ENCODE measurements at places on chromosomes 7 and 10. TPM values are rescaled to one million over a fixed set of nuclear protein-coding genes. Genes with fewer than 3 reads are reported as not detected.

DNA sequence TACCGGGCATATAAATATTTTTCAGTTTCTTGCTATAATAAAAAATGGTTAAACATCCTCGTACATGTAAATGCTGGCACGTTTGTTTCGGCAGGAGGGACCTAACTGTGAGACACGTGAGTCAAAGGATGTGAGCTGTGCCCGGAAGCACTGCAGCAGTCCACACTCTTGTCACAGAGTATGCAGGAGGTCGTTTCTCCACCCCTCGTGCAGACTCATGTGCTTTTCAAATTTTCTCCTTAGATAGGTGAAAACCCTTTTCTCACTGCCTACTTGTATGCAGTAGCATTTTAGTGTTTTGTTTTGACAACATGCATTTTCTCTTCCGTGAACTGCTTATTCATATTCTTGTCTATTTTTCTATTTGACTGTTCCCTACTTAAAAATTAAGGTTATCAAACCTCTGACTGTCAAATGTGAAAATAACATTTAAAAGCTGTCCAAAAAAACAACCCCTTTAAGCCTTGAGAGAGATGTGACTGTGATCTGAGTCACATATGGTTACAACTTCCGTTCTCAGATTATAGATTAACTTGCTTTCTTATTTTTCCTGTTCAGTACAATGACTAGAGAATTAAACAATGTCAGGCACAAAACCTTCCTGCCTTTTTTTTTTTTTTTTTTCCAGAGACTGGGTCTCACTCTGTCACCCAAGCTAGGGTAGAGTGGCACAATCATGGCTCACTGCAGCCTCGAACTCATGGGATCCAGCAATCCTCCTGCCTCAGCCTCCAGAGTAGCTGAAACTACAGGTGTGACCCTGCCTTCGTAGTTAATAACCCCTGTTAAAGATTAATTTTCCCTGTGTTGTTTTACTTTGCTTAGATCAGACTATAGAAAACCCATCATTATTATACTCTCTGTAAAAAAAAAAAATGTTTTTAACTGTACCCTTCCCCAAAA is 45.1 kb downstream of the DPY19L1 start:
- peak; percentile 55 for DNase-seq

GRCh38 chr10:33211106-33211878 is 123.2 kb downstream of the NRP1 start:
- peak; percentile 94 for DNase-seq

DNA sequence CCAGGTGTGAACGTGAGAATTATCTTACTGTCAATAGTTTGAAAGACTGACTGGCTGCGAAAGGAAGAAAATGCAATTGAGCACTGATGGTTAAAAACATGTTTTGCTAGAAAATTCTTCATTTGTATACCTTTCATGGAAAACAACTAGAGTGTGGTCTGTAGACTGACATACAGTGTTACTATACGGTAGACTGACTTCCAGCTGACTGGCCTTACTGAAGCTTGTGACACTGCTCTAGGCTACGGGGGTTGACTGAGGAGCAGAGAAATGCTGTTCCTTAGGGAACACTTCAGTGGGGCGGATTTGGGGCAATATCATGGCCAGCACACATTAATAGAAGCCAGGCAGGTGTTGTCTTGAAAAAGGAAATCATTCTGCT is 25.9 kb upstream of the DDC start:
- no peak for DNase-seq

GRCh38 chr7:76259124-76260093 is 43.1 kb upstream of the HSPB1 start:
- DNase-seq, result no peak

Gene INSYN2A
- under 0.01 TPM for total RNA-seq

- no peak for DNase-seq
These were observed 186.3 kb downstream of the ETV1 start for GRCh38 chr7:13803134-13803533.

DNA sequence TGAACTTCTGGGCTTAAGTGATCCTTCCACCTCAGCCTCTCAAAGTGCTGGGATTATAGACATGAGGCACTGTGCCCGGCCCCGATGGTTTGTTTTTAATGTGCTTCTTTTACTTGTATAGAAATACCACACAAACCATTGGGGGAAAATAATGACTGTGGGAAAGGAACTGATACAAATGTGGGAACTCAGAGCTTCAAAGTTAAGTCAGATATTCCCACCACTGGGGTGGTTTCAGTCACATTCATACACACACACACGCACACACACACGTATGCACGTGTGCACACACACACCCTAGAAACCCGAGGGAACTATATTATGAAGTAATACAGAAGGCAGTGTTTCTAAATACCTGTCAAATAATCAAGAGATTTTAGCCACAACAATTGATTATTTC is 17.0 kb downstream of the CPA4 start:
- DNase-seq, result no peak

- DNase-seq, result no peak
These were observed 117.2 kb downstream of the UBE2H start for GRCh38 chr7:129835569-129835968.

DNA sequence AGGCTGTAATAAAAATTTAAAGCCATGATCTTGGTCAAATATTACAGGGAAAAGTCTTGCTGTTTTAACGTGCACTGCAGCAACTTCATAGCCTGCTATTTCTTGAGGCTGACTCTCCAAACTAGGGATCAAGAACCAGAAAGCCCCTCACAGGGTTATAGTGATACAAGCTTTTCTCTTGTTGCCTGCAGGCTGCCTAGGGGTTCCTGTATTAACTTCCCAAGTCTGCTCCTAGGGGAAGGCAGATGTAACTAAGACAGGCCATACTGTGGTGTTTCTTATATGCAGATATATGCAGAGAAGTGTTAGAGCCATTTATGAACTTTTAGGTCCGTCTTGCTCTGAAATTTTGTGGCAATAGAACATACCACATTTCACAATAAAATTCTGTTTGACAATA is 175.7 kb downstream of the FOXP2 start:
- DNase-seq, result no peak

Gene TNS3
- total RNA-seq, result 147 TPM

Gene SPDYE11
- not detected for total RNA-seq

Gene GRID2IP
- not detected for total RNA-seq

Gene FOXI2
- not detected for total RNA-seq

DNA sequence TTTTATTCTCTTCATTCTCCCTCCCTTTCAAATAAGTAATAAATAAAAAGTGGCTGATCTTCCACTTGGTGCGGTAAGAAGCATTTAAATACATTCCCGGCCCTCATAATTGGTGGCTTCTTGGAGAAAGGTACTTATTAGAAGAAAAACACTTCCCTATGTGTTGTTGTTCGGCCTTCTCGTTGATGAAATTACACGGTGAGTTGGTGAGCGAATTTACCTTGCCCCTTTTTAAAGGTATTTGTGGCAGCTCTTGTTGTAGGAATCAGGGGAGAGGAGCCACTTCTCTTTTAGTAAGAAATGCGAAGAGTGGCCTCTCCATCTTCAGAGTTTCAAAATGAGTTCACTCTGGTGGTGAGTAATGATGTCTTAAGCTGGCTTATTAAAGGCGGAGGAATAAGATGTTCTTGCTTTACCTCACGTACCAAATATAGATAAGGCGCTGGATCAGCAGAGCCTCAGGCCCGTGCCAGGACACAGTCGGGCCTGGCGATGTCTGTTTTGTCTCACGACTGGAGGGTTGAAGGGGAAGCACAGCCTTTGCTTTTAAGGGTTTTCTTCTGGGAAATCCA is 135.9 kb downstream of the CUX1 start:
- no peak for DNase-seq

DNA sequence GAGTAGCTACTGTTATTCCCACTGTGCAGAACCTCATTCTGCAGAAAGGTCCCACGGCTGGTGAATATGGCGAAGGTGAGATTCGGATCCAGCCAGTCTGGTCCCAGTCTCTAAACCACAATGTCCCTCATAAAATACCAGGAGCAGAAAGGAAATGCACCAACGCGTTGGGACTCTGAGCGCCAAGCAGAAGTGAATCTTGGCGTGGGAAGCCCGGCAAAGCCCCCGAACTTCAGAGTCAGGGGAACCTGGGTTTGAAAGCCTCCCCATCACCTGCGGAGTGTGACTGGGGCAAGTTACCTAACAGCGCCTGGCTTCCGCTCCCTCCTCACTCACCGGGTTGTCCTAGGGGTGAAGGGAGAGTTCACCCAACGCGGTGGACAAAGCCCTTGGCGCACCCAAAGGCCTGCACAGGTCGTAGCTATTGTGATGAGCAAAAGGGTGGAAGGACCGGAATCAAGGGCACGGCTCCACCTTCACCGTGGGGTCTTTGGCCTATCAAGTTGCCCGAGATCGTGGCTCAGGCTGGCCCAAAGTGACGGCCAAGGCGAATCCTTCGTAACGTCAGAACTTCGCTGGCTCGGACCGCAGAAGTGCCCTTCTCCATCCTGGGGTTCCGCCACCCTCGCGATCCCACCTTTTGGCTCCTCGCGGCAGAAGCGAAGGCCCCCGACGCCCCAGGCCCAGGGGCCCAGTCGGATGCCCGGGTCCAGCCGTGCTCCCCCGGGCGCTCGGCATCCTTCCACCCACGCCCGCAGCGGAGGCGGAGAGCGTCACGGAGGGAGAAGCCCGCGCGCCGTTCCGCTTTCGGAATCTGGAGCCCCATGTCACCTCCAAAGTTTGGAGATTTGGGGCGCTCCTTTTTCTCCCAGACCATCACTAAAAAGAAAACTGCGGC is 811 bp downstream of the RGS10 start:
- DNase-seq, result no peak

- DNase-seq, result peak; percentile 9
These were observed 551.2 kb downstream of the GALNT17 start for GRCh38 chr7:71682841-71683781.

- DNase-seq, result peak; percentile 50
These were observed 76.1 kb upstream of the KCNMA1 start for GRCh38 chr10:77713521-77714280.

DNA sequence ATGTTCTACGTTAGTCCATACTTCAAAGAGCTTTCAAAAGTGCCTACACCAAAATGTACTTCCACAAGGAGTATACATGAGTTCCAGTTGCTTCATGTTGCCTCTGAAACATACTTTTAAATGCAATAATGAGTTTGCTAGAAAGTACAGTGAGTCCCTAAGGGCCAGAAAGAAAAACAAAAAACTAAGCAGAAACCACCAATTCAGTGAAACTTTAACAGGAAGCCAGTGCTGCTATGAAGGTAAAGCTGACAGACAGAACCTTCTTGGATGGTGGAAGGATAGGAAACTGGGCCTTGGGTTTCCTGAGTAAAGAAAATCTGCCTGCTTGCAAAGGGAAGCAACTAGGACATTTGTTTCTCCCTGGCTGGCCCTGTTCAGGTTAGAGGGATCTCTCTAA is 104.2 kb downstream of the CTTNBP2 start:
- no peak for DNase-seq

DNA sequence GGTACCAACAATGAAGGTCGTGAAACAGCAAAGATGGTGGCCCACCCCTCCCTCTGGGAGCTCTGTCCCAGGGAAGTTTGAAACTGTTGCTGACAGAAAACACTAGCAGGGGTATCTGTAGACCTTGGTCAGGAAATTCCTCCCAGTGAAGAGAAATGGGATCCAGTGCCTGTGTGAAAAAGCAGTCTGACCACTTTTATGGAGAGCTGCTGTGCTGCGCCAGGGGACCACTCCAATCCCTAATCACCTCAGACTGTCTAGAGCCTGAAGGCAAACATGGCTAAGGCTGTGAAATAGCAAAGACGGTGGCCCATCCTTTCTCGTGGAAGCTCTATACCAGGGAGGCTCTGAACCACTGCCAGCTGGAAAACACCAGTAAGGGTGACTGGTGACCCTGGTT is 38.3 kb upstream of the TMEM140 start:
- DNase-seq, result no peak

- peak; percentile 50 for DNase-seq
These were observed at the start of gene BMPER for GRCh38 chr7:33905389-33906032. TSS of gene BMPER (plus strand) at chr7:33905539. CDS start at chr7:33905614, 75 bp downstream.

DNA sequence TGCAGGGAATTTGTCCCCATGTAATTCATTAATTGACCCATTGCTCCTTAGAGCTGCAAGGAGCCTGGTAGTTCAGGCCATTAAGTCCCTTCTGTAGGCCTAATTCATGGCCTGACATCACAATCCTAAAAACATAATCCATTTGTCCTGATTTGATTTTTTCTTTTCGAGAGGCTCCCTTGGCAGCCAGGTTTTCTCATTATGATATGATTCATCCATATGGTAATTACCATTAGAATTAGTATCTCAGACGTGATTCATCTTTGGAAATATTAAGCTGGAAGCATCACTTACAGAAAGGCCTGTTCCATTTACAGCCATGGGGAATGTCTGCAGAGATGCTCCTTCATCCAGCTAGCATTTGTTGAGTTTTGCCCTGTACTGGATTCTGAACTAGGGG is 128.5 kb downstream of the PLCE1 start:
- DNase-seq, result no peak

DNA sequence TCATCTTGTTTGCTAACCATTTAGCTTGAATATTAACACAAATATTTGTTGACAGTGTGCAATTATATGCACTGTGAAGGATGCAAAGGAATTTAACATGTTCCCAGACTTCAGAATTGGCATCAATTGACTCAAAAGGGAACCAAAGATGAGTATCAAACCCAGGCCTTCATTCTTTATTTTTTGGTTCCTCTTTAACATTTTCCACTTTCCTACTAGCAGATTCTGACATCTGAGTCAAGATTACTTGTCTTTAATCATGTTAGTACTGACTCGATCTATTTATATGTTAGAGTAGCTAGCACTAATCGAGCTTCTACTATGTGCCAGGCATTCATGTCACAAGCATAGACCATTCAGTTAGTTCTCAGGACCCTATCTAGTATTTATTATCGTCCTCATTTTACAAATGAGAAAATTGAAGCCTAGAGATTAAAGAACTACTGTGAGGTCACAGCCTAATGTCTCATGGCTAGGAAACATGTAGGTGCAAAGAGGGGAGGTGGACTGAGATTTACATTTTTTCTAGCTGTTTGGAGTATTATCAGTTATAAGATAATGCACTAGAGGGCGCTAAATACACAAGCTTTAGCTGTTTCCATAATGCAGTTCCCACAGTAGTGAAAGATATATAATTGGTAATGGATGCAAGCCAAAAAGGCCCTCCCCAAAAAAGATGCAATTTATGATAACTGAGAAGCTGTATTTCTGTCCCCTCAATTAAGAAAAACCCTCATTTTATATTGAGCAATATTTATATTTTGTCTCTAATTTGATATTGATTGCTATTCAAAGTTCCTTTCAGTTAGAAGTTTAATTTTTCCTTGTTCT is 32.9 kb upstream of the KMT2E start:
- peak; percentile 67 for DNase-seq

- no peak for DNase-seq
These were observed 65.8 kb downstream of the ARID5B start for GRCh38 chr10:61967298-61967697.

Gene TCAF2
- 4.2 TPM for total RNA-seq

DNA sequence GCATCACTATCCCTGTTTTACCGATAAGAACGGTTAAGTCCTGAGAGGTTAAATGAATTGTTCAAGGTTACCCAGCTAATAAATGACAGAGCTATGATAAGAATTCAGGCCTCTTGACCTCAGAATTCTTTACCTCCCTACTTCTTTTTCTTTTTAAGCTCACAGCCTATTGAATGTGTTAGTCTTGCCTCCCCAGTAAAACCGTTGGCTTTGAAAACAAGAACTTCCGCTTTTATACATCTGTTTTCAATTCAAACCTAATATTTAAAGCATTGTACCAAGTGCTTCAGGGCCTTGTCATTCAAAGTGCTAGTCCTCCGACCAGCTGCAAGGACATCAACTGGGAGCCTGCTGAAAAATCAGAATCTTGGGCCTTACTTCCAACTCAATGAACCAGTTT is 15.6 kb downstream of the SEC31B start:
- DNase-seq, result no peak
